Activated T-helper 1 cell treated with anti-CD3 and anti-CD28 coated beads, Interleukin-12 subunit alpha, Interleukin-12 subunit beta, Interleukin-2, Interleukin-4 antibody, amounts not matched to agents 30 ng/mL and 10 ng/mL and 1 ng/mL, durations not matched to agents 14 hours and 24 hours and 36 hours (primary cell): ENCODE measurements at places on chromosomes 5 and 9.

- DNase-seq: no peak
Observed at GRCh38 chr9:18006591-18006990, 427.7 kb downstream of the SH3GL2 start.

- no peak for DNase-seq
Observed at GRCh38 chr5:84535281-84535680, 150.6 kb upstream of the EDIL3 start.

GRCh38 chr9:115730845-115731244, 422.7 kb upstream of the PAPPA start:
- DNase-seq: no peak

DNA sequence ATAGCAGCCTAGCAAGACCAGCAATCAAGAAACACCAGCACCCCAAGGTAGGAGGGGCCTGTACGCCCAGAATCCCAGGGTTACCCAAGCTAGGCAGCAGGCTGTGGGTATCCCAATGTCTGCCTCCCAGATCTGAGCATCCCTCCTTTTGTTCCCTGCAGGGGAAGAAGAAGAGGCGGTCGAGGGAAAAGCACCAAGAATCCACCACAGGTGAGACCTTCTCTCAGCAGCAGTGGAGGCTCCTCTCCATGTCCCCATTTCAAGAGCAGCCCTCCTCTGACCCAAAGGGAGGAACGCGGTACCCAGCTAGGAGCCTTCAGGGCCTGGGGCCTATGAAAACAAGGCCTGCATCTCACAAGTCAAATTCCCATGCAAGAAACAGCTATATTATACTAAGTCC, 28.9 kb downstream of the TCF7 start:
- DNase-seq: no peak

GRCh38 chr5:165459232-165459631, 1953.8 kb downstream of the MAT2B start:
- no peak for DNase-seq

DNA sequence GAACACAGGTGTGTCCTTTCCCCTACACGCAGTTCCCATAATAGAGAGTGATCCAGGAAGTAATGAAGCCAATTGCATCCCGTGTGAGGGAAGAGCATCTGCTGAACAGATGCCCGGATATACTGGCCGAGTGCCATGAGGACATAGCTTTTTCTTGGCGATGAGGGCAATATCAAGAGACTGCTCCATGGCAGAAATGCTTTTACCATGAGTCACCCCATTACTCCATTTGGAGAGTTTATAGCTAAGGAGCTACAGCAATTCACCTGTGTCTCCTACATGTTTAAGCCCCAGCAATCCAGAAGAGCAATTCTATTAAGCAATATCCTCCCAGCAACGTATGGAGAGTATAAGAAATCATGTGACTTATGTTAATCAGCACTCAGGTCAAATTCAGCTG, 222.0 kb upstream of the KLF4 start:
- DNase-seq: no peak

GRCh38 chr5:24621792-24622191, 23.0 kb downstream of the CDH10 start:
- DNase-seq: no peak

- no peak for DNase-seq
Observed at GRCh38 chr5:157870837-157871834, 12.2 kb upstream of the CLINT1 start.

- DNase-seq: no peak
Observed at GRCh38 chr5:169176709-169177694, 123.9 kb downstream of the SLIT3 start.

DNA sequence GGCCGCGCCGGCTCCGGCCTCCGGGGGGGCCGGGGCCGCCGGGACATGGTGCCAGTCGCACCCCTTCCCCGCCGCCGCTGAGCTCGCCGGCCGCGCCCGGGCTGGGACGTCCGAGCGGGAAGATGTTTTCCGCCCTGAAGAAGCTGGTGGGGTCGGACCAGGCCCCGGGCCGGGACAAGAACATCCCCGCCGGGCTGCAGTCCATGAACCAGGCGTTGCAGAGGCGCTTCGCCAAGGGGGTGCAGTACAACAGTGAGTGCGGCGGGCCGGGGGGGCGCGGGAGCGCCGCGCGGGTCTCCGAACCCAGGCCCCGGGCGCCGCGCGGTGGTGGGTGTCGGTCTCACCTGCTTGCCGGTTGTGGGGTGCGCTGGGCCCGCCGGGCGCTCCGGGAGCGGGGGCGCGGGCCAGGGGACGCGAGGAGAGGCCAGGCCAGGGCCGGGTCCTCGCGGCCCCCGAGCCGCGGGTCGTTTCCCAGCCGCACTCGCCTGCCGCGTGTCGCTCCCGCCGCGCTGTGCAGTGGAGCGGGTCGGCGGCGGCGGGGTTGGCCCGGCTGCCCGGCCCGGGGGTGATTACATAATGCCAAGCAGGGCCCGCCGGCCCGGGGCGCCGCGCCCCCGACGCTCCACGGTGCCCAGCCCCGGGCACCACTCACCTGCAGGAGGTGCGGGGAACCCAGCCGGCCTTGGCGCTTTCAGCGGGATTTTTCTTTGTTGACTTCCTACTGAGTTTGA, 492 bp downstream of the RABL6 start:
- DNase-seq: peak; percentile 33

GRCh38 chr5:34941936-34942335, 12.6 kb downstream of the DNAJC21 start:
- DNase-seq: no peak

DNA sequence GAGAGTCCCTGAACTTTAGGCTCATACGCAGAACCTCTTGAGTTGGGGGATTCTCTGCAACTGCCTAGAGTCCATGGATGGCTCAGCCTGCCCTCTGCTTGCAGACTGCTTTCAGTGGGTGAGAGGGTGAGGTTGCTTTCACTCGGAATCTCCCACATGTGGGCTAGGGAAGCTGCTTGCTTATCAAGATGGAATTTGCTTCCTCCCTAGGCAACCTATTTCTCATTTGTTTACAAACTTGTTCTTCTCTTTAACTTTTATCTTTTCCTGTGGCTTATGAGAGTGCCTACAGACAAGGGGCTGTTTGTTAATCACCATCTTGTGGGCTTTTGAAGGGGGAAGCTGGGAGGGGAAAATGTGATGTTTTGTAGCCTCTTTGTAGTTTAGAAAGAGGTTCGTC, 10.0 kb downstream of the TLE4 start:
- no peak for DNase-seq

DNA sequence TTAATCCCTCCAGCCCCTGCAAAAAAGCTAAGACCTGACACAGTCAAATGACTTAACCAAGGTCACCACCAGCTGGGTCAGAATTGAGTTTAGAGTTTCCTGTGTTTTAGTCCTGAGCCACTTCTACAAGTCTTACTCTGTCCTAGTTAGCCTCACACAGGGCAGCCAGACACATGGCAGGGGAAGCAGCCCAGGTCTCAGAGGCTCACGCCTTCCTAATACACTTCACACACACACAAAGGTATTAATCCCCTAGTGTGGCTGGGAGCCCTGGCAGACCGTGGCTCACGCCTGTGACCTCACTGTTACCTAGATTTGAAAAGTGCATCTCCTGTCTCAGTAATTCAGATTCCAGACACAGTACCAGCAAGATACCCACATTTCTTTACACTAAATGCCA, 77.4 kb upstream of the WWC1 start:
- no peak for DNase-seq

DNA sequence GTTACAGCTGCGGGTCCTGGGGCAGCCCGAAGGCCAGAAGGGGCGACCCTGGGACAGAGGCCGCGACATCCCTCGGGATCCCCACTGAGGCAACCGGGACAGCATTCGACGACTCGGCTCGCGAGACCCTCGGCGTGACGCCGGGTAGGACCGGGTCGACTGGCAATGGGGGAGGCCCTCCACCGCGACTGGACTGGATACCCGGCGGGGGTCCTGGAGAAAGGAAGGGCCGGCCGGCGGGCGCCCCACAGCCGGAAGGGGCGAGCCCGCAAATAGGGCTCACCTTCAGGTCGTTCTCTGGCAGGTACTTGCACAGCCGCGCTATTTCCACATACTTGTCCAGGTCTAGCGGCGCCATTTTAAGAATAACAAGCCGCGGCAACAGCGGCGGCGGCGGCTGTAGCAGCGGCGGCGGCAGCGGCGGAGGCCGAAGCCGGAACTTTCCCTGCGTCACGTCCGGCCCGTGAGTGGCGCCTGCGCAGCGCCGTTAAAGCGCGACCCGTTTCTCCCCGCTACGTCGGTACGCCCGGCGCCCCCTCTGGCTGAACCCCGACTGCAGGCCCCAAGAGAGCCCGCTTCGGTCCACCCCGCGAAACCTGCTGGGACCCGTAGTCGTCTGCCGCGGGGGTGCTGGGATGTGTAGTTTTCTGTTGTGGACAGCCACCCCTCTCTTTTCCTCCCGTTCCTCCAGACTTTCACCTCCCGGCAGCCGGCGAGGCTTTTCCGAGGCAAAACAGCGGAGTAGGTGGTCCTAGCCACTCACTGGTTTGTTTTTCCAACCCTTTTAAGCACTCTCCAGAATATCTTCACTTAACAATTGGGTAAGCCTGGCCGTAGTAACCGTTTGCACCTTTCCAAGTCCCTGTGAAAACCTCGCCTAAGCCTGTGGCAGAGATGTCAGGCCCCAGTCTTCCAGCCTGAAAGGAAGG, at the start of gene PPP6C:
Gene PPP6C, minus strand, starts transcription at position 443 of the 929 bp plus-strand sequence. Its CDS starts 85 bp downstream, at position 358.
- DNase-seq: peak; percentile 96

DNA sequence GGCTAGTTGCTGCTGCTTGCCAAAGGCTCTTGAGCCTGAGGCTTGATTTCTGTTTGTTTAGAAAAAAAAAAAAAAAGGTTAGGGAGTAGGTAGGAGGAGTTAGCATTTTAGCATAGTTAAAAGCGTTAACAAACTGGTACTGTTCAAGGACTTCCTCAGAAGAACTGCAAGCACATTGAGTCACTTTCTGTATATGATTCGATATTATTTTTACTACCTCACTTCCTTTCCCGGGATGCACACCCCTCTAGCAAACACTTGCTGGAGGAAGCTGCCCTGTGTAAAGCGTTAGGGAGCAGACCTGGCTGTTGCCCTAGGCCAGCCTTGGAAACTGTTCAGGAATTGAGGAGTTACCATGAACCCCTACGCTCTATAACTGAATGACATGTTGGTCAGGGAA, 15.7 kb upstream of the CEP120 start:
- peak; percentile 29 for DNase-seq

GRCh38 chr5:115274584-115274983, 11.9 kb upstream of the PGGT1B start:
- DNase-seq: no peak

GRCh38 chr5:54524704-54525103, 7.1 kb downstream of the SNX18 start:
- no peak for DNase-seq

DNA sequence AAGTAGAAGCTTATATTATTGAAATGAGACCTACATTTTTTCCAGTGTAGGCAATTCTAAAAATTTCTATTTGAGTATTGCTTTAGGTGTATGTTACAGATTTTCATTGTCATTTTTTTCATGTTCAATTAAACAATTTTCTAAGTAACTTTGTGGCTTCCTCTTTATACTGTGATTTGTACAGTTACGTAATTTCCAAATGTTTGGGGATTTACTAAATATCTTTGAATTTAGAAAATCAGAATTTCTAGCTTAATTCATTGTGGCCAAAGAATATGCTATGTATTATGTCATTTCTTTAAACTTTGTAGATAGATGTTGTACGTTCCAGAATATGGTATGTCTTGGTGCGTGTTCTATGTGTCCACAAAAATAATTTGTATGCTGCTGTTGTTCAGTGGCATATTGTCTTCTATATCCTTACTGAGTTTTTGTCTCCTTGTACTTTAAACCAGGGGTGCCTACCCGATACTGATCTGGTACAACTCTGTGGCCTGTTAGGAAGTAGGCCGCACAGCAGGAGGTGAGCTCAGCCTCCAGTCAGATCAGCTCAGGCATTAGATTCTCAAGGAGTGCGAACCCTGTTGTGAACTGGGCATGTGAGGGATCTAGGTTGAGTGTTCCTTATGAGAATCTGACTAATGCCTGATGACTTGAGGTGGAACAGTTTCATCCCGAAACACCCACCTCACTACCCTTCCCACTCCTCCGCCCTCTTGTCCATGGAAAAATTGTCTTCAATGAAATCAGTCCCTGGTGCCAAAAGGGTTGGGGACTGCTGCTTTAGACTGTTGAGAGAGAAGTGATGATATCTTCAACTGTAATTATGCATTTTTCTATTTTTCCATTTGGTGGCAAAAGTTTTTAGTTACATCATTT, 63.5 kb downstream of the UBE2R2 start:
- no peak for DNase-seq
